Effector CD4-positive, alpha-beta T cell (primary cell): ENCODE measurements at places on chromosomes 6 and 20.

DNA sequence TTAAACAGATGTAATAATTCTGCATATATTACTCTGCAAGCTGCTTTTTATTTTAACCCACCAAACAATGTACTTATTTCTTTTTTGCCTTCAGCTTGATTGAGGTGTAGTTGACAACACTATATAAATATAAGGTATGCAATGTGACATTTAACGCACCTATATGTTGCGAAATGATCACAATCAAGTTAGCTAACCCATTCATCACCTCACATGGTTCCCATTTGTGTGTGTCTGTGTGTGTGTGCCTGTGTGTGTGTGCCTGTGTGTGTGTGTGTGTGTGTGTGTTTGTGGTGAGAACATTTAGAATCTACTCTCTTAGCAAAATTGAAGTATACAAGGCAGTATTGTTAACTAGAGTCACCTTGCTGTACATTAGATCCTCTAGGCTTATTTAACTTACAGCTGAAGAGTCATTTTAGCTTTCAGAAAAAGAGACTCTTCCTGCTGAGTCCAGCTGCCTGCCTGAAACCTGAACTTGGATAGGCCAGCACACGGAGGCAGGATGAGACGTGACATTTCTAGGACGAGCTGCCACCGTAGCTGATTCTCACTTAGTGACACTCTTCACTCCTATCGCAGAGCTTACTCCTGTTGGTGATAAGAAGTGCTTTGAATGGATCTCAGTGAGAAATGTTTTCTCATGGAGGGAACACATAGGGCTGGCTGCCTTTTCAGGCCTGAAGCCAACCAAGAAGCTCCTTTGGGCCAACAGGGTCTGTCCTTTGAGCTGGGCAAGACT is 126.5 kb upstream of the RIPOR2 start:
- no peak for DNase-seq

DNA sequence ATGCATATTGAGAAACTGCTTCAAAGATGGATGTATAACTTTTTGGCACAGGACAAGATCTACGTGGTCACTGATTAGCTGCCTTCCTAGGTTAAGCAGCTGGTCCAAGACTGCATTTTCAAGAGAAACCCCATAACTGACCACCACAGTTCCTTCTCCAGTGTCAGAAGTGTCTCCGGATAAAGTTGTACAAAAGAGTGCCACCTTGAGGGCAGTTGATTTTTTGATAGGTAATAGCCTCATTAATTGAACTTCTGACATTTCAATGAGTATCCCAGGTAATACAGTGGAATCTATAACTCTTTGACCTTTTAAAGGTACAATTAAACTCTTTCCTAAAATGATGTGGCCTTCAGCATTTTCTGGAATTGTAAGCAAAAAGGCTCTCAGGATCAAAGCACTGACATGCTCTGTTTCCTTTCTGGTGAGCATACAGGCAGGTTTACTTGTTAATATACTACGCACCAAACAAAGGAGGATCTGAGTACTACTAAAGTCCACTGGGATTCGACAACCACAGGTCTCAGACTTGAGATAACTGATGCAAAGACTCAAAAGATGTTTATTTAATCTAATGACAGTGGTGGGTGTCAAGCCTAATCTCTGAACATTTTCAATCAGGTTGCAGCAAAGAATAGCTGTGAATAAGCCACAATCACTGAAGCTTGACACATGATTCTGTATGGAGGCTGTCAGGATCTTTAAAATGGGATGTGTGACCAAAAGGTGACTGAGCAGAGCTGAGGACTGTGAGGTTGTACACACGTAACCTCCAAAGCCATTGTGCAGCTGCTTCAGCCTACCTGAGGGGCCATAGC is 21.2 kb downstream of the MKKS start:
- no peak for DNase-seq

GRCh38 chr6:111410371-111410770 is 72.6 kb downstream of the REV3L start:
- DNase-seq: no peak

GRCh38 chr20:14266246-14266645 is 71.2 kb downstream of the FLRT3 start:
- DNase-seq: no peak

GRCh38 chr6:113723182-113723581 is 134.0 kb upstream of the MARCKS start:
- DNase-seq: no peak
